Cortex of kidney (tissue), 1 donor: ENCODE measurements at places on chromosomes 1 and 21.

DNA sequence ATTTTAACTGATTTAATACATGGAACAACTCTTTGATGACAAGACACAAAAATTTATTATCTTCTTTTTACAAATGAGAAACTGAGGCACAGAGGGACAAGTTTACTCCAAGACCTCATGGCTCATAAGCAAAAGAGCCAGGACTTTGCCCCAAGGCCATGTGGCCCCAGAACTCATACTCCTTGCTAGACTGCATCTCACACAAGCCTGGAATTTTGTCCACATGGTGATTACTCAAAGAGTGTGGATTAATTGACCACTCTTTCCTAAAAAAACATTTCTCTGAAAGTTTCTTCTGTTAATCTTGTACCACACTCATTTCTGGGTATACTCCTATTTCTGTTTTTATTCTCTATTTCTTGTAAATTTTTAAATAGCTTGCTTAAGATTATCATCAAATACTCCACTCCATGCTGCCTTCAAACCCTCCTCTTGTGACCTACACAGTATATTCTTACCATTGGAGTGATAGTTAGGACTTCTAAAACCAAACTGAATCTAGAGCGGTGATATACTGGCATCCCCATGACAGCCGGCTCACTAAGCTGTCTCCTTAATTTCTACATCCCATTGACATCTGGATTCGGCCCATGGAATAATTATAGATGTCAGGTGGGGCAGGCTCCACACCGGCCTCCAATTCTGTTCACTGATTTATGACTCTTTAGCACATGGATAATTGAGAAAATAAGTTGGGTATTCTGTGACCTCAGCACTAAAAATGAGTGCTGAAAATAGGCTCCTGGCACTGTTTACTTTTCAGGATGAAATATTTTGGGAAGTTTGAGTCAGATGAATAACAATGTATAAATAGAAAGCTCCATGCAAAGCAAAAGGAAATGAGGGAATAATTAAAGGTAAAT lies 16.1 kb downstream of the RGS4 start:
- DNase-seq, result no peak

DNA sequence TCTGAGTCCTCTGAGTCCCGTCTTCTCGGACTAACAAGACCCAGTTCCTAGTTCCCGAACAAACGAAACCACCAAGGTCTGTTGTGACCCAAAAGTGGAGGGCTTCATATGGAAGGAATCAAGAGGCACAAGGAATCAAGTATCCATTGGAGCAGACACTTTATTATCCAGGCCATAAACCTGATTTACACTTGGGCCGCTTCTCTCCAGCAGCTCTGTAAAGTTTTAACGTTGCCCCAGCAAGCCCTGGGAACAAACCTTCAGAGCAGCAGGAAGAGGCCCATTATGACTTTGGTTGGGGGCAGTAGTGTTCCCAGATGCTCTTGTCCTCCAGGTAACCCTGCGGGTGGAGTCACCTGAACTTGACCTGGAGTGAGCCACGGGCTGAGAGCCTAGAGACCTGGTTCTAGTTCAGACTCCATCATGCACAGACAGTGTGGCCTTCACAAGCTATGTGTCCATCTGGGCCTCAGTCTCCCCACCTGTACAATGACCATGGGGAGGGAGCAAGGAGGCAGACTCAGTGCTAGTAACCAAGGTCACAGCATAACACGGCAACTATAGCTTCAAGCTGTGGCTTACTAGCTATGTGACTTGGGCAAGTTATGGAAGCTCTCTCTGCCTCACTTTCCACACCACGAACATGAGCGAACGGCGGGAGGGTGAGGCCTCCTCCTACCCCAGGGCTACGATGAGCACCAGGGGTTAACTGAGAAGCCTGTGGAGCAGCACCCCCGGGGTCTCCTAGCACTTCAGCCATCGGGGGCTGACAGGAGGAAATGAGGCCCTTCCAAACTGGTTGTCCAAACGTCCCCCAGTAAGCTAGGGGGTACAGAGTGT lies 95.7 kb downstream of the GLIS1 start:
- no peak for DNase-seq

GRCh38 chr1:207308451-207309190 lies 12.9 kb upstream of the CD55 start:
- no peak for DNase-seq

- no peak for DNase-seq
Observed at GRCh38 chr1:39698568-39698967, 7.3 kb upstream of the HPCAL4 start.

- DNase-seq, result no peak
Observed at GRCh38 chr21:33187276-33187675, 42.5 kb upstream of the IFNAR2 start.

- DNase-seq, result no peak
Observed at GRCh38 chr1:1177452-1178206, 3.9 kb downstream of the TTLL10 start.

- DNase-seq, result no peak
Observed at GRCh38 chr1:101924700-101925099, 72.0 kb downstream of the OLFM3 start.

DNA sequence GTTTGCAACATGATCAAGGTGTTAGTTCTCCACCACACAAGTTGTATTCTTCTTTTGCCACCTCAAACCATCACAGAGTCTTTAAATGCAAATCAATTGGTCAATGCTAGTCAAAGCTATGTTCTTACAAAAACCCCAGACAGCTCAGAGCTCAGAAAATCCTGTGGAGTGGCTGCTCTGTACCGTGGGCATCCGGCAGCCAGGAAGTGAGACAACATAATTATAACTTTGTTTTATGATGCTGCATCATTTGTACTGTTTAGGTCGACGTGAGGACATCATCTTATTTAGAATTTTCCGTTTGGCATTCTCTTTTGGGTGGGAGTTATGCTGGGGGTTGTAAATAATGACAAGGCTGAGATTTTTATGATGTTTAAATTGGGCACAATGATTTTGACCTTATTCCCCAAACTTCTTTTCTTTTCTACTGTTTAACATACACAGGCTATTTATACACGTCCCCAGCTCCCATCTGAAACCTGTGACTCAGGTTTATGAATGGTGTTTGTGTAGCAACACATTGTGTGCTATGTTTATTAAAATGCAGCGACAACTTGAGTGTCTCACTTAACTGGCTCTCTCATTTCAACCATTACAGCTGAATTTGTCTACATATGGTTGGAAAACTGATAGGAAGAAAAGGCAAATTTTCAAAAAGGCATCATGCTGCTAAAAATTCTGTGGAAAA lies 124.0 kb downstream of the CNIH3 start:
- no peak for DNase-seq

DNA sequence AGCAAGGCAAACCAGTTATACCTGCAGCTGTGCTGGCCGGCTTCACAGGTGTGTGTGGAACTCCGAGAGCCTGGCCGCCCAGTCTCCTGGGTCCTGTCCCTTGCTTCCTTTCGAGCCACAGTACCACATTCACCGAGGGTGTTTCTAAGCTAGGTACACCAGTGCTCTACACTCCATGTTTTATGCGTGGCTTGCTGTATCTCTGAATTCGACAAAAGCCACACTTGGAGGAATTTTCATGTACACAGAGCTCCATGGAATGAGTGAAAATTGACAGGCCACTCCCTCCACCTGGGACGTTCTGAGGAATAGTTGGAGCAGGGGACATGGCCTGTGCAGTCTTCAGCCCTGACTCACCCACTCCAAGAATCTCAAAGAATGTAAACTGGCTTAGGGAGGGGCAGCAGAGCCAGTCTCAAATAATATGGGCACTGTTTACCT lies 14.0 kb downstream of the ETS2 start:
- no peak for DNase-seq

DNA sequence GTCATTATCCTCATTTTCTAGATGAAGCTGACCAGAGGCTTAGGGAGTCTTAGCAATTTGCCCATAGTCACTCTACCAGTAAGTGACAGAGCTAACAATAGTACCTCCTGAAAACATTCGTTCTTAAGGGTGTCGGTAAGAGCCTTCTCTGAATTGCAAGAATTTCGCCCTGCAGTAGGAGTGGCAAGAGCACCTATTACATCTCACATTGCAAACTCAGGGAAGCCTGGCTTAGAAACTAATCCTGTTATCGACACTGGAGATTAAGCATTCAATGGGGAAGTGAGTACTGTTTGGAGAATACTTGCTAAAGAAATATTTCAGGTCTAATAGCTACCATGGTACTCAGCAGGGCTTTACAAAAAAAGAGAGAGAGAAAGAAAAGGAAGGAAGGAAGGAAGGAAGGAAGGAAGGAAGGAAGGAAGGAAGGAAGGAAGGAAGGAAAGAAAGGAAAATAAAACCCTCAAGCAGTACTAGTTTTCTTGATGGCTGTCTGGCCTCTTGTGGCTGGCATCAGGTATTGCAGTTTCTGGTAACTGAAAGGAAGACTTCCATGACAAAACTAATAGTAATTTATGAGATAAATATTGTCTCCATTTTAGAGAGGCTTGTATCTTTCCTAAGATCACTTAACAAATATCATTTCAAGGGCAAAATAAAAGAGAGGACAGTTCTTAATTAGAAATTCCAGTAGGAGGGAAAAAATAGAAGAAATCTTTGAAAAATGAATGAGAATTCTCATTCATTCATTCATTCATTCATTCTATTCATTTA lies 10.4 kb downstream of the C1orf226 start:
- DNase-seq, result no peak

DNA sequence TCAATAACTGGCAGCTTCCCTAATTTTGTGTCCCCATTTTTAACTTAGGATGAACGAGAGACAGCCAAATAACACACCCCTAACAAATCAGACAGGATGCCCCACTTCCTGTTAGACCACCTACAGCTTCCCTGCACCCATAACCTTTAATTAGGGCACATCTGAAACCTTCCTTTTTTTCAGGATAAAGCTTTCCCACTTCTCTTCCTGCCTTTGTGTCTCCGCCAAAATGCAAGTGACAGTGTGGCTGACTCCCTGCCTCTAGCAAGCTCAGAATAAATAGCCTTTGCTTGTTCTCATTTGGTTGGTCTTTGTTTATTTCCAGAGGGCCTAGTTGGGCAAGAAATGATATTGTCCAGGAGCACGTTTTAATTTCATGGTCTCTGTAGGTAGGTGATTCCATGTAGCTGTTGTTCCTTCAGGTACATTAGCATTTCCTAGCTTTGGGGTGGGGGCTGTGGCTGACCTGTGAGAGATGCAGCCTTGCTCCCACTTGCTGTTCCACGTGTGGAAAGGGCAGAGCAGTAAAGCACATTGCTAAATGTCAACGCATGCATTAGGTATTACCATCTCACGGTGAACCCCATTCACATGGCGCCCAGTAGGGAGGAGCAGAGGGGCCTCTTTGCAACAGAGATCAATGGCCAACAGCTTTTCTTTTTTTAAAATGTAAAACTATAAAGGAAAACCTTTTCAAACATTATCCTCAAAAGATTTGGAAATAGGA lies 154.9 kb downstream of the ST6GALNAC3 start:
- no peak for DNase-seq

DNA sequence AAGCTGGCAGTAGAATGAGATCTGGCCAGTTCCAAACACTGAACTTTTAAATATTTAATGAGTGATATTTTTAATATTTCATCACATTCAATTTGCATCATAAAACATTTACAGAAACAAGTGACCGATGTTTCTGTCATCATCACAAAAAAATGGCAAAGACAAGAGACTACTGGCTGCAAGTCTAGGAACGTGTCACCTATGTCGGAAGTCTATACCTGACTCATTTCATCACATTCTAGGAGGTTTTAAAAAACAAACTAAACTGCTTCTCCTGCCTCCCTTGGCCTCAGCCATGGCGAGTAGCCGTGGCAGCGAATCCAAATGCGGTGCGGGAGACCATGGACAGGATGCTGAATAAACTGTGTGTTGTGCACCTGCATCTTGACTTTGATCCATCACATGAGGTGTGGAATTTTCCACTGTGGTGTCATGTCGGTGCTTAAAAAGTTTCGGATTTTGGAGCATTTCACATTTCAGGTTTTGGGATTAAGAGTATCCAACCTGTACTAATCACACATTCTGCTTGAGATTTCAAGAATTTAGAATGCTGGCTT lies 43.1 kb downstream of the CLSTN1 start:
- DNase-seq, result no peak

DNA sequence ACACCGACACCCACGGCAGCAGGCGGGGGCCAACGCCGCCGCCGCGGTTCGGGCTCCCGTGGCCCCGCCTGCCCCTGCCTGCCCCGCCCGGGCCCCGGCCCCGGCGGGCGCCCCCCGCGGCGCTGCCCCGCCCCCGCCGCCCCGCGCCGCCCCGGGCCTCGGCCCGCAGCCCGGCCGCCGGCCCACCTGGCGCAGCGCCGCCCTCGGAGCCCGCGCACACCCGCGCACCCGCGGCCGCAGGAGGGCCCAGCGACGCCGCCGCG lies at the start of gene WNT3A:
TSS of gene WNT3A (plus strand) at position 213 of the 263 bp plus-strand sequence. CDS start 131 bp downstream, outside the sequence.
- no peak for DNase-seq

DNA sequence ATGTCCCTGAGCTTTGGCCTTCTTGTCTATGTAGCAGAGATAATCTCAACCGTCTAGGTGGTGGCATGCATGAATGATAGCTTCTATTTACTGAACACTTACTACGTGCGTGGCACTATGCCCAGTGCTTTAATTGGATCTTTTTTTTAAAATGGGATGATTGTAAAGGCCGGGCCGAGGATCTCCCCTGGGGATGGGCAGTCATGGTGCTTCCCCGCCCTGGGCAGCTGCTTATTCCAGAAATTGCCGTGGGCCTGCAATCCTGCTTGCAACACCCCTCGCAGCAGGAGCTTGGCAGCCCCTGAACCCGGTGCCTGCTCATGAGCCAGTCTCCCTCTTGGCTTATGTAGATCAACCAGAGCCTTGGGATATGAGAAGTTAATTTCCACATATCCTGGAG lies 360.7 kb downstream of the CAMTA1 start:
- no peak for DNase-seq

DNA sequence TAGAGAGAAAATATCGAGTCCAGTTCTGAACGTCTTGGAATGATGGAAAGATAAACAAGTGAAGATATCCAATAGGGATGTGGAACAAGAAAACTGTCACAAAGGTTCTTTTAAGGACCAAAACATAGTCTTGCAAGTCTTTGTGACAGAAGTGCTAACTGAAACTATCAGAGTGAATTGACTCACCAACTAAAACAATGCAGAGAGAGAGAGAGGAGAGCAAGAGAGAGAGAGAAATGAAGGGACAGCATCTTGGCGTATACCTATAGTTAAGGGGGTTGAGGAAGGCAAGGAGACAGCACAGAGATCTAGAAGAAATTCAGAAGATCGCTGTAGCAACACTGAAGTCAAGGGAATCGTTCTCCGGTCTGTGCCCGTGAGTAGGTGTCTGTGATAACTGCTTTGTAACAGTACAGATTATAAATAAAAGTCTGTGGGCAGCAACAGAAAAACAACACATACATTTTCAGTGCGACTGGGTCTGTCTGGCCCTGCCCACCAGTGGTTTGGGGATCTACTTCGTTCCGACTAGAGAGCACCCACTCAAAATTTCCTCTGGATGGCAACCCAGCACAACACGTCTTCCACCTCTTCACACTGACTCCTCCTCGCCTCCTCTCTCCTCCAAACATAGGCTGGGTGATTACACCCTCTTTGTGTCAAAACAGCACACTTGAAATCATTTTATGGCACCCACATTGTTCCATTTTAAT lies 4.8 kb upstream of the COA6 start:
- no peak for DNase-seq

DNA sequence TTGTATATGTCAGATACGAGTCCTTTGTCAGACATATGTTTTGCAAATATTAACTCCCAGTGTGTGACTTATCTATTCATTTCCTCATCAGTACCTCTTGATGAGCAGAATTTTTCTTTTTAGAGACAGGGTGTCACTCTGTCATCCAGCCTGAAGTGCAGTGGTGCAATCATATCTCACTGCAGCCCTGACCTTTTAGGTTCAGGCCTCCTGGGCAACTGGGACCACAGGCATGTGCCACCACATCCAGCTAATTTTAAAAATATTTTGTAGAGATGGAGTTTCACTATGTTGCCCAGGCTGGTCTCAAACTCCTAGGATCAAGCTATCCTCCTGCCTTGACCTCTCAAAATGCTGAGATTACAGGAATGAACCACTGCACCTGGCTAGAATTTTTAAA lies 93.0 kb downstream of the HLCS start:
- DNase-seq, result no peak
